ENCODE measurements at places on chromosomes 11 and 22. TPM values are rescaled to one million over a fixed set of nuclear protein-coding genes. Genes with fewer than 3 reads are reported as not detected.

Gene PLA2G6
- total RNA-seq: 24.1 TPM

DNA sequence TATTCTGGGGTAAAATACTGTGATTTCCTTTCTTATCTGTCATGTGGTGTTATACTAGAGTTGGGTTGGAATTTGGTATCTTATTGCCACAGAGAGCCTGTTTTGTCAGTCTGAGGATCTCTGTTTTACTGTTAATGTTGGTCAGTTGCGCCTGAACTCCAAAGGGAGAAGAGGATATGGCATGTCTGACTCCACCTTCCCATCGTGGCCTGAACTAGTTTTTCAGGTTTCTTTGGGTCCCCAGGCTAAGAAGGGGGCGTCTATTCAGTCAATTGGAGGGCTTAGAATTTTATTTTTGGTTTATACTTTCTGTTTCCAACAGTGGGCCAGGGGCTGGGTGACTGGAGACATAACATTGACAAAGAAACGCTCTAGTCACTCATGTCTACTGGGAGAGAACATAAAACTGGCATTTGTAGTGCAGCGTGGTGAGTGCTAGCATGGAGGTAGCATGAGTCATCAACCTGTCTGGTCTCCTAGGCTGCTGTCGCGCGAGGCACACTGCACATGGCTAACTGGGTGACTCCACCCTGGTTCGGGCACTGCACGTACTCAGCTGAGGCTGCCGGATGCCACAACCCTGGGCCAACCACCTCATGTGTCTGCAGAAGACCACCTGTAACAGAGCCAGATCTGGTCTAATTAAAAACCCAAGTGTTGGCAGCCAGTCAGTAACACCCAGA lies 120.1 kb upstream of the OR9Q1 start:
- DNase-seq: peak; percentile 73

DNA sequence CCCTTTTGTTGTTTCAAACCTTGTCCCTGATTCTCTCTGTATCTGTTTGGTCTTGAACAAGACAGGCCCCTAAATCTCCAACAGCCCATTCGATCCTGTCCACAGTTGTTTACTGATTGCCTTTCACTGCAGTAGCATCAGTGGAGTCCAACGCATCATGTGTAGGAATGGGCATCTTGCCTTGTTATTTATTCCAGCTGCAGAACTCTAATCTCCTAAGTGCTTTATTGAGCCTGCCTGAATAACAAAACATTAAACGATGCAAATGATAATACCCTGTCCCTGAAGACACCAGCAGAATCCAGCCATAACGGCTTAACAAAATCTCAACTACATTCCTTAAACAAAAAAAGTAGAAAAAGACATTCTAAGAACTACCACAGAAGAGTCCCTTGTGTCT lies 50.1 kb downstream of the SLC35F2 start:
- no peak for DNase-seq

DNA sequence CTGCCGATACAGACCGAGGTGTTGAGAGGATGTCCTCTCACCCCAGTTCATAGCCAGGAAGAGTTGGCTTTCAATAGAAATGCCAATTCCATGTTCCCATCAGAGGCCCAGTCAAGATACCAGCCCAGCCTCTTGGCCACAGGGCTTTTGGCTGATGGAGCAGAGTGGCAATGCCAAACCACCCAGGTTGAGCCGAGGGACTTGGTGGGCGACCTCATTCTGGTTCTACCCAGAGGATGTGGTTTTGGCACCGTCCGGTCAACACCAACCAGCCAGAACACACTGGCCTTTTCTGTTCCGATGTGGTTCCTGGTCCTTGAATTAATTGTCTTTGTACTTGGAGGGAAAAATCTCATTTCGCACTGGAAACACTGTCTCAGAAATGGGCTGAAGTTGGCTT lies 60.5 kb downstream of the COMMD9 start:
- DNase-seq: no peak

Gene PTGDR2
- 3.7 TPM for total RNA-seq

Gene GAB4
- not detected for total RNA-seq

- DNase-seq: no peak
These were observed 33.8 kb upstream of the VWA5A start for GRCh38 chr11:124081483-124081882.

DNA sequence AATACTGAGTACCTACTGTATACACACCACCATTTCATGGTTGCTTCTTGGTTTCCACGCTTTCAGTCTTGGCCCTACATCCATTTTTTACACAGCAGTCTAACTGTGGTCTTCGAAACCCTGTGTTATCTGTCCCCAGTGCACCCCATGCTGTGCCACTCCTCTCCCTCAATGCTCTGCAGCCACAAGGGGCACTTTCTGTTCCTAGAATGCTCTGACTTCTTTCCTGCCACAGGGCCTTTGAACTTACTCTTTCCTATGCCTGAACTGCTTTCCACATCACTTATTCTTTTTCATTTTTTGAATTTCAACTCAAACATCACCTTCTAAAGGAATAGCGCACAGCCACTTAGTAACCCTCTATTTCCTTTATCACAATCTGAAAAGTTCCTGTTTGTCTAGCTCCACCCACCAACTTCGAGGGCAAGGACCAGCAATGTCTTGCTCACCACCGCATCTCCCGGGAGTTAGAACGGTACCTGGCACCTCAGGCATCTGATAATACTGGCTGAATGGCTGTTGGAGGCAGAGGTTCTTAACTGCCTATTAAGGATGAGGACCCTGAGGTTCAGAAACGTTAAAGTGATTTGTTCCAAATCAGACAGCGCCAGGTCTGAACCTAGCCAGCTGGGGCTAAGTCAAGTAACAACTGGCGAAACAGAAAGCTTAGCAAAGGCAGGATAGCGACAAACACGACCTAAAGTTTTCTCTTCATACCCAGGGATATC lies 568 bp downstream of the ALG8 start:
- DNase-seq: peak; percentile 50

- no peak for DNase-seq
These were observed 73.5 kb upstream of the PPARA start for GRCh38 chr22:46076651-46077339.

Data from colonic mucosa (tissue), 4 donors.